CD4-positive, alpha-beta T cell treated with Interleukin-4 for 1 hour (primary cell): ENCODE measurements at places on chromosomes 7 and 10.

- no peak for DNase-seq
These were observed 43.6 kb downstream of the ZNF248 start for GRCh38 chr10:37813763-37814162.

- DNase-seq, result no peak
These were observed 146.8 kb upstream of the SLC26A5 start for GRCh38 chr7:103592844-103593243.

DNA sequence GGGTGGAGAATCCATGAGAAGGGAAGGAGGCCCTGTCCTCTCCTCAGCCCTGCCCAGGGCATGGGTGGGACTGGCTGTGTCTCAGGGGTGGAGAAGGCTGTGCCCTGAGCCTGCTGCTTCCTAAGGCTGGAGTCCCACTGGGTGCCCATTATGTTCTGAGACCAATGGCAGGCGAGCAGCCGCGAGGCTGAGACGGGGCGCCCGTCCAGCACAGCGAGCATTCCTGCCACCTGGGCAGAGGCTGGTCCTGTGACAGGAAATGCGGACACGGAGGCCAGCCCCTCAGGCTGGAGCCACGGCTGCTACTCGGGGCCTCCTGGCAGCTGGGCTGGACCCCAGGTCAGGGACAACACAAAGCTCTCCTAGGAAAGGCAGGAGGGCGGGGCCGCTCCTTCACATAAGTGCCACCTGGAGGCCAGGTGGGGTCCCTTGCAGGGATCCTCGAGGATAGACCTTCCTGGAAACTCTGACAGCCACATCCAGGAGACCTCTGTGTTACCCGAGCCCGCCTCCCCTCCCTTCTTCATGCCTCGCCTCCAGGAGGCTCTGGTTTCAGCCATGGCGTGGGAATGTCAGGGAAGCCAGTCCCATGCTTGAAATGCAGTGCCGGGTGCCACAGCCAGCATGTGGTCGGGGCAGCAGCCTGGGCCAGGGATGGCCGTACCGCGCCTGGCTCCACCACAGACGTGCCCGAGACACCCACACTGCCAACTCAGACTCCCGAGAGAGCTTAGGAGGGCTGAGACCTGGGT, 173.9 kb downstream of the USP6NL start:
- DNase-seq, result no peak

DNA sequence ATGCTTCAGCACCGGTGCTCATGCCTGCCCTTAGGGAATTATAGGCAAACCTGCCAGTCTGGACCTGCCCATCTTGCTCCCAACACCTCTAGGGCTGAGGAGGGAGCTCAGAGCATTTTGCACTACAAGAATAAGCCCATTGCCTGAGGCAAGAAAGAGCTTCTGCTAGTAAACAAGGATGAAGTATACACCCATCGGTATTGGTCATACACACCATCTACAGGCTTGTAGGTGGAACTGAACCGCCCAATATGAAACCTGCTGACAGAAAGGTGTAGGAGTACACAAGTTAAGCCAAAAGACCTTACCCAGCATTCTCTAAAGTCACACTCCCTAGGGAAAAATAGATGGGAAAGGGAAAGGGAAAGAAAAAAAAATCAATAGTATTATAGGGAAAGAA, 957.0 kb upstream of the LRRTM3 start:
- DNase-seq, result no peak

GRCh38 chr10:68566351-68566750, 6.2 kb downstream of the TET1 start:
- DNase-seq, result no peak

DNA sequence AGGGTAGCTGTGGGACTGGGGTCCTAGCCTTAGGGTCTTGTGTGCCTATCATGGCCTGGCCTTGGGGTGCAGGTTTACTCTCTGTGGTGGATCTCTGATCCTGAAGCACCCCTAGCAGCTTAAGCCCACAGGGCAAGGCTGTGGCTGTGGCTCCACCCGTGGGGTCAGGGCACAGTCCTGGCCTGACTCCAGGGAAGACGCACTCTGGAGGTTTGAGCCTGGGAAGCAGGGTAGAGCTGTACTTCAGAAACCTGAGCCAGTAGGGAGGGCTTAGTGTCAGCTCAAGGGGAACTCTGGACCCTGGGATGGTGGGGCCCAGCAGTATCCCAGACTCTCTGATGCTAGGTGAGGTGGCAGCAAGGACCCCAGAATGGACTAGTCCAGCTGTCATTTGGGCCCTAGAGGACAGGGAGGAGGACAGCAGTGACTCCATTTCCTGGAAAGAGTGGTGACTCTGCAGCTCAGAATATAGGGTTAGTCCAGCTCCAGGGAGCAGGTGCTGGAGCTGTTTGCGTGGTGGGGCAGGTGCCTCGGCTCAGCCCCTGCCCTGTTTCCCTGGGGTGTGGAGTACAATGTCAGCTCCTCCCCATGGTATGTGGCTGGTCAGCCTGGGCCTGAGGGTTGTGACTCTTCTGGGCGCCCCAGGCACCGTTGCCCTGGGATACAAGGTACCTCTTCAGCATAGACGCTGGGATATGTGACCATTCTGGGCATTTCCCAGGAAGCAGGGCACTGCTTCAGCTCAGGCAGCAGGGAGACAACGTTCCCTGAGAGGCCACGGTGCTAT, 15.8 kb downstream of the GTPBP4 start:
- DNase-seq, result no peak

DNA sequence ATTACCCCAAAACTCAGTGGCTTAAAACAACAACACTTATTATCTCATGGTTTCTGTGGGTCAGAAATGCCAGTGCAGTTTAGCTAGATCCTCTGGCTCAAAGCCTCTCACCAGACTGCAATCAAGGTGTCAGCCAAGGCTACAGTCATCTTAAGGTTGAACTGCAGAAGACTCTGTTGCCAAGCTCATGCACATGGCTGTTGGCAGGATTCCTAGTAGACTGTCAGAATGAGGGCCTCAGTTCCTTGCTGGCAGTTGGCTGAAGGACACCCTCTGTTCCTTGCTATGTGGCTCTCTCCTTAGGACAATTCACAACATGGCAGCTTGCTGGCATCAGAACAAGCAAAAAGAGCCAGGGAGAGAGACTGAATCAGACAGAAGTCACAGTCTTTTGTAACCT, 34.7 kb downstream of the TOMM7 start:
- no peak for DNase-seq
